ENCODE measurements at places on chromosomes 13 and 19.

- no peak for DNase-seq
Measured at GRCh38 chr13:97018029-97018819, 23.9 kb upstream of the OXGR1 start.

DNA sequence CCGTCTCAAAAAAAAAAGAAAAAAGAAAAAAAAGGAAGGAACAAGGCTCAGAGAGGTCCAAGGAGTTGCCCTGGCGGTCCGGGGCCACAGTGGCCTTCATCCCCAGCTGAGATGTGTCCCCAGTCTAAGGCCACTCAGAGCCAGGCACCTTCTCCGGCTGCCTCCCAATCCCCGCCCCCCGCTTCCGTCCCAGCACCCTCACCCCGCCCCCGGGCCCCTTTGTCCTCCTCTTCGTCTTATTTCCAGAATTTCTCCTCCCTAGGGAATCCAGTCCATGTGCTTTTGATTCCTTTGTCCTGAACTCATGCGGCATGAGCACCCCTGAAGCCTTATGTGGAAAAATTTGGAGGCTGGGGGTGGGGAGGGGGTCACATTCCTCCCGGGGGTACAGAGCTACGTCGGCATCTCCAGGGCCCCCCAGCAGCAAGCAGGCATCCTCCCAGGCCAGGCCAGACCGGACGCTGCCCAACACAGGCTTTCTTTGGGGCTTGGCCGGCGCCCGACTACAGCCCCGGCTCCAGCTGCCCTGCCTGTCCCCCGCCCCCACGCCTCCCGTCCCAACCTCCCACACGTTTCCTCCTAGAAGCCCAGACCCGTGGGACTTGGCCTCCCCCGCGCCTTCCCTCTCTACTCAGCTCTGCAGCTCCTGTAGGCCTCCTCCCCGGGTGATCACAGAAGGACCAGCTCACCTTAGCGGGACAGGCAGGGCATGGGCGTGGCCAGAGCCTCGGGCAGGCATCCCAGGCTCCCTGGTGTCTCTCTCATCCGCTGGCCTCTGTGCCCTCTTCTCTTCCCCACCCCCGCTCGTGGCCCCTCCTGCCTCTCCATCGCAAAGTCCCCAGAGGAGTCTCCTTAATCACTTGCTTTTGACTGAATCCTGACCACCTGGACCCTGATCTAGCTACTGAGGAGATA is 17.8 kb upstream of the ADGRE5 start:
- DNase-seq = peak; percentile 76

GRCh38 chr13:66933994-66934393 is 296.1 kb downstream of the PCDH9 start:
- no peak for DNase-seq

- no peak for DNase-seq
Measured at GRCh38 chr19:52231154-52231910, 38.1 kb upstream of the ZNF766 start.

GRCh38 chr19:37251308-37252229 is 33.6 kb downstream of the ZNF383 start:
- DNase-seq = peak; percentile 64

DNA sequence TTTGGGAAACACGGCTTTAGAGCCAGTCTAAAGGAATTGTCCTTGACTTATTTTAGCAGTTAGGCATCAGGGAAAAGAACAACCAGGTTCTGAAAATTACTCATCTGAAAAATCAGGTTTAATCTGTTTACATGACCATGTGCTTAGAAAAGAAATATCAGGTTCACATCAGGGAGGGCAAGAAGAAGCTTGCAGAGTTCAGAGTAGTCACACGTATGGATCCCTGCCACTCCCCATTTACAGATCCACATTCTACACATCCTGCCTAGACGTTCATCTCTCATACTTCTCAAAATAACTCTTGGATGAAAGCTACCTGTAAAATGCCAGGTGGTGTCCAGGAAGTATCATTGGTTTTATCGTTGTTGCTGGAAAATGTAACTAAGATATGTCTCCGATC is 14.0 kb upstream of the PHF11 start:
- no peak for DNase-seq

DNA sequence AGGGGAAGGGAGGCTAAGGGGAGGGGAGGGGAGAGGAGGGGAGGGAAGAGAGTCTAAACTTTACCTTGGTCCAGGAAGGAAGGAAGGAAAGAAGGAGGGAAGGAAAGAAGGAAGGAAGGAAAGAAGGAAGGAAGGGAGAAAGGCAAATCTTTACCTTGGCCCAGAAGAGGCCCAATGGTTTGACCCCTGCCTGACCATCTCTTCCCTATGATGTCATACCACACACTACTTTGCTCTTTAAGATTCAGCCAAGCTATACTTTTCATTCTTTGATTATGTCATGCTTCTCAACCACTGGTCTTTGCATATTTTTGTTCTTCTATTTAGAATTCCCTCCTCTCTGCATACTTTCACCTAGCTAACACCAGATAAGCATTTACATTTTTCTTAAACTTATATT is 1077.5 kb downstream of the PCDH9 start:
- no peak for DNase-seq

GRCh38 chr13:83065108-83065507 is 817.2 kb downstream of the SLITRK1 start:
- DNase-seq = no peak

DNA sequence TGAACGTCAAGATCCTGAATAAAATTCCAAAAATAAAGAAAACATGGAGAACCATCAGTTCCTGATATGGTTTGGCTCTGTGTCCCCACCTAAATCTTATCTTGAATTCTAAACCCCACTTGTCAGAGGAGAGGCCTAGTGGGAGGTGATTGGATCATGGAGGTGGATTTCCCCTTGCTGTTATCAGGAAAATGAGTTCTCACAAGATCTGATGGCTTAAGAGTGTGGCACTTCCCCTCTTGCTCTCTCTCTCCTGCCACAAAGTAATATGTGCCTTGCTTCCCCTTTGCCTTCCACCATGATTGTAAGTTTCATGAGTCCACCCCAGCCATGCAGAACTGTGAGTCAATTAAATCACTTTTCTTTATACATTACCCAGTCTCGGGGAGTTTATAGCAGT is 827.4 kb downstream of the GPC5 start:
- no peak for DNase-seq

DNA sequence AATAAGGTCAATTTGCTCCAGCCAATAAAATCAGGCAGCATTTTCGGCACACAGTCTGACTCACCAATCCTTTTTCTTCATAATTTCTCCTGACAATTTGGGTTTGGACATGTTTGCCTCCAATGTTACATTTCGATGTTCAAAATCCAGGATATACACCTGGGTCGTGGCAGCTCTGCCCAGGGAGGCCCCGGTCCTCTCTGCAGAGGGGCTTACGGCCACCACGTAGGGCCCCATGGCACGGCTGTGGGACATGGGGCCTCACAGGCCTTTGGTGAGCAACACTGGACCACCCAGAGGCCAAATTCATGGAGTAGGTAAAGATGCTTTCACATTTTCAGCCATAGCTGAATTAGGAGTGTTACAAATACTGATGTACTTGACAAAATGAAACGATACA is 25.4 kb downstream of the IRS2 start:
- DNase-seq = no peak

DNA sequence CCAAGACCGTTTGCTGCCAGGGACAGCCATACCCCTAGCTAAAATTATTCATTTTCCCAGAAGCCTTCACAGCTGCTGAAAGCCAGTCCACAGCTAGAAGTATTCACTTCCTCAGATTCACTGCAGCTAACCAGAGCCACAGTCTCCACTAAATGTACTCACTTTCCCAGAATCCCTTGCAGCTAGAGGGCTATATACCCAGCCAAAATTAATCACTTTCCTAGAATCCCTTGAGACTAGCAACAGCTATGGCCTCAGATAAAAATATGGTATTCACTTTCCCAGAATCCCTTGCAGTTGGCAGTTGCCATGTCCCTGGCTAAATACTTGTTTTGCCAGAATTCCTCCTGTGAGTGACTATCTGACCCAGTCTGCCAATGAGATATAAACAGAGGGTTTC is 13.8 kb upstream of the MEIS3 start:
- no peak for DNase-seq

- DNase-seq = no peak
Measured at GRCh38 chr13:71596116-71596515, 270.9 kb downstream of the DACH1 start.

DNA sequence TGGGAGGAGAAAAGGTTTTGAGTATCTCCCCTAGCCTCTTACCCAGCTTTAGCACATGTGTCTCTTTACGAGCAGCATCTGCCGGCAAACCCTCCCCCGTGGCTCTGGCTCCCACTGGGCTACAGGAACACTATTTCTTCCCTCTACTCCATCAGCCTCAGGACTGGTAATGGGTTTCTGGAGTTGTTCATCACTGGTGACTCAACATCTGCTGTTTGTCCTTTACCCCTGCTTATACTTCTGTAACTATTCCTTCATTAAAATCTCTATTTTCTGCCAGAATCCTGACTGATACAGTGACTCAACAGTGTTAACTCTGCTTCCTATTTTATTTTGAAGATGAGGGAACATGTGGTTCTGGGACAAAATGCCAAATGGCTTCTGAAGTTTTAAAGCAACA is 437.3 kb upstream of the HTR2A start:
- no peak for DNase-seq

GRCh38 chr13:99012539-99012938 is 34.7 kb upstream of the DOCK9 start:
- DNase-seq = no peak

- peak; percentile 6 for DNase-seq
Measured at GRCh38 chr13:20828539-20829364, 55.0 kb upstream of the EEF1AKMT1 start.

DNA sequence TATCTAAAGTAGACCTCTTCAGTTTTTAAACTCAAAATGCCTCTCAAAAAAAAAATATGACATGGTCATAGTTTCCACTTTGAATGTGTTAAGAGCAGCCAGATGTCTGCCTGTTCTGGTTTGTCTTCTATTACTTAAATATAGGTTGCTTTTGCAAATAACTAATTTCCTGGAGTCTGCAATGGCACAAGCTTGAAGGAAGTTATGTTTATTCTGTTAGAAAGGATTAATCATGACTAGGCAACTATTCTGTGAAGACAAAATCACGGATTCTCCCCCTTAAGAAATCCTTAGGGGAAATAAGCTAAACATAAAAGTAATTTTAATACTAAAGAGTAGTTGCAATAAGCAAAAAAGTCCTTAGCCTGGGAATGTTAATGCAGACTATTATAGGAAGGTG is 26.3 kb downstream of the SKA3 start:
- DNase-seq = no peak

DNA sequence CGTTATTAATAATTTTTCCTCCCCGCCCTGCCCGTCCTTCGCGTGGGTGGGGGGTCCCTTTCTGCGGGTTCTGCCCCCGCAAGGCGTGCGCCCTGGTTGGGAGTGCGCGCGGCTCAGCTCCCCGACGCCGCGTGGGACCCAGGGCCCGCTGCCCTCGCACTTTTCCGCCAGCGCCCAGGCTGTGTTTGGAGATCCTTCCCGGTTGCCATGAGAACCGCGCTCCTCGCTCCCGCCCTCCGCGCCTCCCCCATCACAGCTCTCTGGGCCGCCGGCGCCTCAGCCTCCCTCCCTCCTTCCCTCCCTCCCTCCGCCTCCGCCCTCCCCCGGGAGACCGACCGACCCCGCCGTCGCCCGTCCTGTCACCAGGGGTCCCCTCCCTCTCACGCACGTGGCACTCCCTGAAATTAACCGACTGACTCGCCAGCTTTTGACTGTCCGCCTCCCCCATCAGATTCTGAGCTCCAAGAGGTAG is 2.4 kb upstream of the SSBP4 start:
- DNase-seq = peak; percentile 81

DNA sequence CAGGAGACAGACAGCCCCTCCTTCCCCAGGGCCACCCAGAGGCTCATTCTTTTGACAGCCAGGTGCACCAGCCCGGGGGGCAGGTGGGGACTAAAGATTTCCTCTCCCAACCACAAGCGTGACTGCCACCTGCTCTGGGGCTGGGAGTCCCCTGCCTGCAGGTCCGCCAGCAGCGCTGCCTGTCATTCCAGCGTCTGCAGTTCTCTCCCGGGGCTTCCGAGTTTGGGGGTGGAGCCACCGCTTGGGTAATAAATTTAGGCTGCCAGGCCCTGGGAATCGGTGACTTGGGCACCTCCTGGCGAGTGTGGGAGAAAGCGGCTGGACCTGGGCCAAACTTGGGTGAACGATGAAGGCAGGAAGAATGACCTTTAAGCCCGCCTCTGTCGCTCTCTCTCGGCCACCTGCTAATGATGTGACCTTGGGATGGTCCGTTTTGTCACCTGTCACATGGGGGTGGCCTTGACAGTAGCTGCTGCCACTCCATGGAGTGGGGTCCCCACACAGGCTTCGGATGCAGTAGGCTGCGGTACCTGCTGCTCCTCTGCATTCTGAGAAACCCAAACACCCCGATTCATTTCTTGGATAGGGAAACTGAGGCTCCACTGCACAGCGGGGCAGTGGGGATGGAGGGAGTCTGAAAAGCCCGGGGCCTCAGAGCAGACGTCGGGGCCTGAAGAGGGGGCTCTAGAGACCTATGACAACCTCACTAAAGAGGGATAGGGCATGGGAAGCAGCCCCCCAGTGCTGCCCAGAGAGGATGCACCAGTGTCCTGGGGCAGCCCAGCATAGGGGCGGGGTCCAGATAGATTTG is 12.8 kb downstream of the FUT6 start:
- DNase-seq = peak; percentile 42

DNA sequence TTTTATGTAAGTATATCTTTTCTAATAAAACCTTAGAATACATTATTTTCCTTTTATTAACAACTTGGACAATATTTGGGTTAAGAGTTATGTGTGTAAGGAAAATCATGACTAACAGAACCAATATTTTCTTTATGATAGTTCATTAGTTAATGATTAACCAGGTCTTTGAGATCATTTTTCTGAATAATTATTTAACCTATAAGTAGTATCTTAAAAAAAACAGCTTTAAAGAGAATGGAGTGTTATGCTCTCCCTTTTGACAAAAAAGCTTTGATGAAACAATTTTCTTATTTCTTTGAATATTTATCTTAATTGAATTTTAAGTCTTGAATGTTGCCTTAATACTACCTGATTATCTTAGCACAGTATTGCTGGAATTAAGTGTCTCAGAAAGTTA is 3.8 kb downstream of the SLAIN1 start:
- no peak for DNase-seq

DNA sequence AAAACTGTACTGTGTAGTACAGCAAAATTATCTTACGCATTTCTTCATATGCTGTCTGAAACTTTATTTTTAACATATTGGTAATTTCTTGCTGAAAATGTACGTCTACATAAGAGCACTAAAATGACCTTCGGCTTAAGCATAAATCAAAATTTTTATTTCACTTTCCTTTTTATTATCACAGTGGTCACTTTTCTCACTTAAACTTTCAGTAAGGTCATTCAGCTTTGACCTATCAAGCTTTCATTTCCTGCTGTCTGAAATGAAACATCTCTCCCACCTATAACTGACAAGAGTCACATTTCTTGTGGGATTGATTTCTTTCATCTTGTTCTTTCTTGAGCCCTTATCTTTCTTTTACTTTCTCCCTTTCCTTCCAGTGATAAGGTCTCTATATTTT is 2212.7 kb upstream of the PCDH20 start:
- no peak for DNase-seq

- DNase-seq = no peak
Measured at GRCh38 chr19:52666506-52666905, 28.4 kb upstream of the ZNF83 start.

DNA sequence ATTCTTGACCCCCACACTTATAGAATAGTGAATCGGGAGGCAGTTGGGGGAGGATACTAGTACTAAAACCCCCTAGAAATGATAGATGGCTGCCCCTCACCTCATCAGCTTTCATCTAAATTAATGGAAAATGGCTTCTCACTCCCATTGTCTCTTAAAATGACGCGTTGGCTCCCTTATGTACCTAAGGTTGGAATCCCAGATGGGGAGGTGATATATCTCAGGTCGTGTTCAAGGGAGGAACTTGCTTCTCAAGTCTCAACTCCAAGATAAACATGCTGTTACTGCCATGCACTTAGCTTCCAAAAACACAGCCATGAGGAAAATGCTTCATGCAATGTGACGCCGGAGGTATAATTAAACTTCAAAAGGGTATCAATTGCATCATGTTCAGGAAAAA is 18.8 kb upstream of the UBE2L5 start:
- no peak for DNase-seq
